ENCODE measurements at places on chromosomes 6 and 20.

GRCh38 chr20:45583502-45583901 is 4.4 kb upstream of the WFDC8 start:
- DNase-seq: no peak

GRCh38 chr6:68025764-68026163 is 609.3 kb upstream of the ADGRB3 start:
- DNase-seq: no peak

GRCh38 chr6:23446469-23446967 is 679.5 kb upstream of the NRSN1 start:
- no peak for DNase-seq

DNA sequence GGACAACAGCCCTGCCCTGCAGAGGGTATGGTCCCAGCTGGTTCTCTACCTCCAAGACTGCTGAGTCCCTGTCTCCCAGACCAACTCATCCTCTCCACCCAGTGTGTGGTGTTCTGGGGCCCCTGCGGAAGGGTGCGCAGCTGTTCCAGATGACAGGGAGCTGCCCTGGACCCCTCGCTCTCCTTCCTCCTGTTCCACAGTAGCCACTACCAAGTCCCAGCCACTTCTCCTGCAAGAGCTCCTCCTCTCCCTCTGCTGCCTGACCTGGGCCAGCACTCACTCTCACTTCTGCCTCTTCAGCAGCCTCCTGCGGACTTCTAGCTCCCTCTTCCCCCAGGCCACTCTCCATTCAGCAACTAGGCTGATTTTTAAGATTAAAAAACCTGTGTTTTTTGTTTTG is 40.1 kb upstream of the TMEM181 start:
- no peak for DNase-seq

DNA sequence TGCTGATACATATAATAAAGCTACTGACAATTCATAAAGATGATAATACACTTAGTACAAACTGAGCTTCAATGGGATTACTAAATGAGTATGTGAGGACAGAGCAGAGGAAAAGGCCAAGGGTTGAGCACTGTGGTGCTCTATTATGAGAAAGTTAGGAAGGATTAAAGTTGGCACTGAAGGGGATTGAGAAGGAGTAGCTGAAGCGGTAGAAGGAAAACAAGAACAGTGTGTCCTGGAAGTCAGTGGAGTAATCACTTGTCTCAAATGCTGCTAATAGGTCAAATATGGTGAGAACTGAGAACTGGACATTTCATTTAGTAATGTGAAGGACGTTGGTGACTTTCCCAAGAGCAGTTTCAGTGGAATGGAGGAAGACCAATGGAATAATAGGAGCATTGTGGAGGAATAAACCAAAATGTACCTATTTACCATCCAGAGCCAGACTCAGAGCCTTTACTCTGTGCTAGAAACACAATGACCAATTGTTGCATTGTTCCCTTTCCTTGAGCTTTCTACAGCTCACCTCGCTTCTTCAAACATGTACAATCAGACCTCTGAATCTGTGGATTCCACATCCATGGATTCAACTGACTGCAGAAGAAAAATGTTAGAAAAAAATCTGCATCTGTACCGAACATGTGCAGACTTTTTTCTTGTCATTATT is 255.9 kb downstream of the LAMA2 start:
- no peak for DNase-seq

- no peak for DNase-seq
Measured at GRCh38 chr20:36538026-36538722, 3.1 kb upstream of the MYL9 start.

GRCh38 chr20:43529051-43529450 is 21.6 kb downstream of the L3MBTL1 start:
- DNase-seq: no peak
